ENCODE measurements at places on chromosomes 3 and 15.
A peak's percentile ranks its signal among the peaks of the same experiment; 100 is the strongest.

- no peak for DNase-seq
Measured at GRCh38 chr3:11452885-11453847, 181.0 kb downstream of the ATG7 start.

GRCh38 chr3:31724651-31725050 is 191.9 kb downstream of the STT3B start:
- peak; percentile 67 for DNase-seq

DNA sequence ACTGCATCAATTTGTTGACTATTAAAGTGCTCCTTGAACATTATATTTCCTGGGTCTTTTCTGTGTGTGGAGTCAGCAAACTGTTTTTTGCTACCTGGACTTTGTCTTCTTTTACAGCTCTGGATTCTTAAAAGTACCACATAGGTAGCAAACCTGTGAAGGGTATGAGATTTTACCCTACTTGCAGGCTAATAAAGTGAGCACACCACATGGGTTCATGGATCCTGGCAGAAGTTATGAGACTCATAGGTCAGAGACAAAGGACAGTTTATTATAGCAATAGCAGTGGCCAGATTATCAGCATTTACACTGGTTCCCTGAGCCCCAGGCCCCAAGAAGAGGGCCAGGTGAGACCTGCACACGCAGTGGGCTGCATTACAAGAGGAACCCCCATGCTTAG is 8.0 kb upstream of the SACM1L start:
- no peak for DNase-seq

GRCh38 chr15:38680775-38681174 is 116.2 kb upstream of the RASGRP1 start:
- DNase-seq = no peak

DNA sequence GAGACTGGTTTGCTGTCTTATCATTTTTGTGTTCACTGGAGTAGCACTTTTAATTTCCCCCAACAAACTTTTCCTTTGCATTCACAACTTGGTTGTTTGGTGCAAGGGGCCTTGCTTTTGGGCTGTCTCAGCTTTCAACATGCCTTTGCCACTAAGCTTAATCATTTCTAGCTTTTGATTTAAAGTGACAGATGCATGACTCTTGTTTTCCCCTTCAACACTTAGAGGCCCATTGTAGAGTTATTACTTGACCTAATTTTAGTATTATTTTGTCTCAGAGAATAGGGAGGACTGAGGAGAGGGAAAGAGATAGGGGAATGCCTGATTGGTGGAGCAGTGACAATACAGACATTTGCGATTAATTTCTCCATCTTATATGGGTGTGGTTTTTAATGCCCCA is 340.1 kb upstream of the MANF start:
- DNase-seq = no peak

- no peak for DNase-seq
Measured at GRCh38 chr3:14507305-14507741, 32.8 kb downstream of the GRIP2 start.

DNA sequence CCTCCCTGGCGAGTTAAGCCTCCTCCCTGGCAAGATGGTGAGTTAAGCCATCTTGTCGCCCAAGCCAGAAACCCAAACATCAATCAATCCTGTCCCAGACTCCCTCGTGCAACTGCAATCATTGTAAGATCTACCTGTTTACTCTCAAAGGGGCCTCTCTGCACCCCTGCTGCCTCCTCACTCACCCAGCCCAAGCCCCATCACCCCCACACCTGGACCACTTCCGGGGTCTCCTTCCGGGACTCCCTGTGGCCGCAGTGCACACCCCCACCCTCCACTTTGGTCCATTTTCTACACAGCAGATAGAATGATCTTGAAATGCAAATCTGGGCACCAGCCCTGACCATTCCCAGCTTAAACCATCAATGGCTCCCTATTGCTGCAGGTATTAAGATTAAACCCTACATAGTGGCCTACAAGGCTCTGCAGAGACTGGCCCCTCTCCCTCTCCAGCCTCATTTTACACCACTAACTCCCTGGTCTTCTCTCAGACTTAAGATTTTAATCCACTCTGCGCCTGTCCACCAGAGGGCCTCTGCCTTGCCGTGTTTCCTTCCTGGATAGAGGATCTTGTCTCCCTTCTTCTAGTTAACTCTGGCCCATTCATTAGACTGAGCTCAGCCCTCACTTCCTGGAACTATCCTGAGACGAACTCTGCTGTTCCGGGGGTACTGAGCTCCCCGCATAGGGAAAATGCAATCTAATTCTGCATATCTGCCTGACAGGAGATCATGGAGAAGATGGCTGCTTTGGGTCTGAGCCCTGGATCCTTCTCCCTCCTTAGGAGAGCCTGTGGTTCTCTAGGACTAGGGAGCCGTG is 41.9 kb upstream of the SLC6A1 start:
- peak; percentile 38 for DNase-seq
